ENCODE measurements at places on chromosomes 1 and 21.

- DNase-seq: no peak
Observed at GRCh38 chr1:55399346-55399745, 184.2 kb upstream of the USP24 start.

DNA sequence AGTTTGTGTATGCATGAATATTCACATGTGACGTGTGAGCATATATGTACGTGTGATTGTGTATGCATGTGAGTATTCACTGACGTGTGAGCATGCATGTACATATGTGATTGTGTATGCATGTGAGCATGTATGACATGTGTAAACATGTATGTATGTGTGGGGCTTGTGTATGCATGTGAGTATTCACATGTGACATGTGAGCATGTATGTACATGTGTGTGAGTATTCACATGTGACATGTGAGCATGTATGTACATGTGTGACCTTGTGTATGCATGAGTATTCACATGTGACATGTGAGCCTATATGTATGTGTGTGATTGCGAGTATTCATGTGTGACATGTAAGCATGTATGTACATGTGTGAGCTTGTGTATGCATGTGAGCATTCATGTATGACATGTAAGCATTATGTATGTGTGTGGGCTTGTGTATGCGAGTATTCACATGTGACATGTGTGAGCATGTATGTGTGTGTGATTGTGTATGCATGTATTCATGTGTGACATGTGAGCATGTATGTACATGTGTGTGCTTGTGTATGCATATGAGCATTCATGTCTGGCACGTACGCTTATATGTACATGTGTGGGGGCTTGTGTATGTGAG, 47.8 kb downstream of the COL18A1 start:
- DNase-seq: no peak

DNA sequence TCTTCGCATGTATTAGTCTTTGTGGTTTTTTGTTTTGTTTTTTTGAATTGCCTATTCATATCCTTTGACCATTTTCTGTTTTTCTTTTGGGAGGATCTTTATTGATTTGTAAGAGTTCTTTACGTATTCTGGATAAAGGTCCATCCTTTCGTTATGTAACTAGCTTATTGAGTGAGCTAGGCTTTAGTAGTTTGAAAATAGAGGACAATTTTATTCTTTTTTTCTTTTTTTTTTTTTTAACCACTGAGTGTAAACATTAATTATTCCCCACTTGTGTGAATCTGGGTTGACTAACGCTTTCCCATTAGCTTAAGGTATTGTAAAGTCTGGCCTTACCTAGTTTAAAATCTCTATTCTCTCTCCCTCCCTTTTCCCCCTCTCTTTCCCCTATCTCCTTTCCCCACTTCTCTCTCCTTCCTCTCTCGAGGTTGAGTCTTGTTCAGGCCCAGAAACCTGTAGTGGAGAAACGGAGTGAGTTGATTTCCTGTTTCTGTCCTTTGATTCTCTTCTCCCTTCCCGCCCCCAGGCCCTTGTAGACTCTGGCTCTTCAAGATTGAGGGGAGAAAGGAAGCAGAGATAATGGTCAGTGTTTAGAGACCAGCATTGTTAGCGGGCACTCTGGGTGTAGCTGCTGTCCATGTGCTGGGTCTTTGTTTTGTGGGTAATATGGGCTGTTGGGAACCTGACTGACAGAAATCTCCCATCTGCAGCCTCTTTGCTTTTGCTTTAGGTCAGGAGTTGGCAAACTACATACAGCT, 1.5 kb downstream of the MORC3 start:
- peak; percentile 17 for DNase-seq

DNA sequence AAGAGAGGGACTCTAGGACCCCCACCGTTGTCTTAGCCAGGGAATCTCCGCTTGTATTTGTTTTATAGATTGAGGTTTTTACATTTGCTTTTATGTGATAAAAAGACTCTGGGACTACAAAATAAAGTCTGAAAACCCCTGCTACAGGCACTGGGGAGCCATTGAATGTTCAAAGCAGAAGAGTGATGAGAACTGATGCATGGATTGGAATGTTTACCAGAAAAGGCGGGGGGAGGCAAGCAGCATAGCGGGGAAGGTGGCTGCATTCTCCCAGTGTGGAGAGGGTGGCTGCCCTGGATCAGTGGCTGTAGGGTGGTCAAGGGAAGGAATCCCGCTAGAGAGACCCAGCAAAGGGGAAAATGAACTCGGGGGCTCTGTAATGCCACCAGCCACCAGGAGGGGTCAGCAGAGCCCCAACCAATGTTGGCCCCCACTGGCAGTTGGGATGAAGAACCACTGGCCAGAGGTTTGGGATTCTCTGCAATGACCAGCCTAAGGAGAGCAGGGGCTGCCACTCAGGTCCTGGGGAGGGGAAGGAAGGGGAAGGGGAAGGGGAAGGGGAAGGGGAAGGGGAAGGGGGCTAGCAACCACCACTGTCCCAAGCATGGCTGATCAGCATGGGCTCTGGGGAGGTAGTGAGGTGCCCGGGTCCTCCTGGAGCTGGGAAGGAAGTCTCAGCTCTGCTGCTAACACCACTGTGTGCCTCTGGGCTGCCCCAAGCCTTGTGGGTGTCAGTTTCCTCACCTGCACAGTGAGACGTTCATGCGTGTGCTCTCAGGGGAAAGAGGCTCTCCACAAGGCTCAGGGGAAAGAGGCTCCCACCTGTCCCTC, 19.2 kb upstream of the PEF1 start:
- DNase-seq: peak; percentile 33
